ENCODE measurements at places on chromosomes 5 and 9. TPM values are rescaled to one million over a fixed set of nuclear protein-coding genes. Genes with fewer than 3 reads are reported as not detected.

- no peaks in the 10 kb centered on the region for H3K36me3 ChIP-seq
- no peak for DNase-seq
- H3K4me1 ChIP-seq, result no peaks in the 10 kb centered on the region
- H3K27ac ChIP-seq, result no peak overlapping the region
Observed at GRCh38 chr9:110536822-110537221, 42.7 kb downstream of the SVEP1 start.

- H3K4me3 ChIP-seq, result no peak overlapping the region
- no peaks in the 10 kb centered on the region for H3K36me3 ChIP-seq
- no peak for DNase-seq
- H3K27me3 ChIP-seq, result no peaks in the 10 kb centered on the region
- peaks cover 52% of the 10 kb centered on the region for H3K4me1 ChIP-seq
Observed at GRCh38 chr5:107383414-107383813, 287.3 kb downstream of the EFNA5 start.

DNA sequence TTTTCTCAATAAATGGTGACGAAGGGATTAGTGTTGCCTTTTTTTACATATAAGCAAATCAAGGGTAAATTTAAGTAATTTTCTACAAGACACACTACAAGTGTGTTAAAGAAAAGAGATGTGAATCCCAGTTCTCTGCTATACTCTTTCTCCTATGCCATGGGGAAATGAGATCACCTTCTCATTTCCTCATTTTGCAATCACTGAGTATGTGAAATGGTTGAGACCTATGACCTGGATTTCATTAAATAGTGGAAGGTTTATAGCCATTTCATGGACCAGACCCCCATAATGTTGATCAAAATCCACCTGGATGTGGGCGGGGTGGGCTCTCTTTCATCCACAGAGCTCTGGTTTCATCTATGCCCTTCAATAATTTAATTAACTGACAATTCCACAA, 66.9 kb upstream of the SLIT3 start:
- H3K27ac ChIP-seq, result no peak overlapping the region
- no peak overlapping the region for H3K4me3 ChIP-seq
- H3K4me1 ChIP-seq, result peaks cover 6% of the 10 kb centered on the region
- DNase-seq, result no peak

The DRD1 gene
- 10.0 TPM for total RNA-seq

The PRDM12 gene
- not detected for total RNA-seq

DNA sequence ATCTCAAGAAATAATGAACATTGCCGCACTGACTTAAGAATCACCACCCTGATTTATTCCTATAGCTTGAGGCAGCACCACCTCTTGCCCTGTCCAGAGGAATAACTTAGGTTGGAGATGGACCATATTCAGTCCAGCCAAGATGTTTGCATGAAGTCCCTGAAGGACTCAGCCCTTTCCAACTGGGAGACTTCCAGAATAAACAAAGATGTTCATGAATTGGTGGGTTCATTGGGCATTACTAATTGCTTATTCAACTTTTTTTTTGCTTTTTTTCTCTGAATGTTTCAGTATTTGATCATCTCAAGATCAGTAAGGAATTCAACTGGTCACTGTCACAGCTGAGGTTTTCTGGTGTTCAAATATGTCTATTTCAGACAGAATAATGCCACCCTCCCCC, 470.6 kb downstream of the CCDC171 start:
- H3K4me3 ChIP-seq, result no peak overlapping the region
- peaks cover 24% of the 10 kb centered on the region for H3K4me1 ChIP-seq
- H3K36me3 ChIP-seq, result no peaks in the 10 kb centered on the region
- no peak overlapping the region for H3K27ac ChIP-seq
- no peak for DNase-seq

DNA sequence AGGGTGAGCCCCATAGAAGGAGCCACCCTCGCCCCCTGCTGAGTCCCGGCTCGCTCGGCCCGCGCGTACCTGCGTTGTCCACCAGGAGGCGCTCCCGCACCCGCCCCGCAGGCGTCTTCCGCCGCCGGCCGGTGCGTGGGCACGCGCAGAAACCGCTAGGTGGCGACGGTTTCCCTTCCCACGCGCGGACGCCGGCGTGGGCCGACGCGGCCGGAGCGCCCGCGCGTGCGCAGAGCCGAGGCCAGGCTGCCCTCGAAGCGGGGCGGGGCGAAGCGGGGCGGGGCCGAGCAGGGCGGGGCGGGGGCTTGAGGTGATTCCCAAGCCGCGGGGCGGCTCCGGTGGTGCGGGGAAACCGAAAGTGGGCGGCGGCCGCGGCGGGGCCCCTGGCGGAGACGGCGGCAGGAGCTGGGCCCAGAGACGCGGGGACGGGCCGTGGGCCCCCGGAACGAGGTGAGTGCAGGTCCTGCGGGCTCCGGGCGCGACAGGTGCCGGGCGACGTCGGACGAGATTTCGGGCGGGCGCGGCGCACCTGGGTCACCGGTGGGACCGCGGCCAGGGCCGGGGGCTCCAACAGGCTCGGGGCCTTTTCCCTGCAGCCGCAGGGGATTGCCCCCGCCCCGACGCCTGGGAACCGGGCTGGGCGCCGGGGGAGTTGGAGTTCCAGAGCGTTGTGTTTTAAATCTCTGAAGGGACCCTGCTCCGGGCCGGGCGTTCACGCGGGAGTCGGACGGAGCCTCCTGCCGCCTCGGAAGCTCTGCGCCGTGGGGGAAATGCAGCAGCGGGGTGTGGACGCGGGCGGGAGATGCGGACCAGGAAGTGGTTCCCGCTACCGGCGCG, at the start of gene TDRD7:
TDRD7 (plus strand) TSS at position 308 of the 837 bp plus-strand sequence. CDS start 16,370 bp downstream, outside the sequence.
- H3K27me3 ChIP-seq, result 0 out of 2 replicates have a peak, but pooled peaks cover 11% of the 10 kb centered on the region
- no peak within 1 kb of the TSS for H3K27ac ChIP-seq
- peaks cover 4% of the 10 kb centered on the region for H3K36me3 ChIP-seq
- H3K4me3 ChIP-seq, result peak within 1 kb of the TSS; percentile 92

DNA sequence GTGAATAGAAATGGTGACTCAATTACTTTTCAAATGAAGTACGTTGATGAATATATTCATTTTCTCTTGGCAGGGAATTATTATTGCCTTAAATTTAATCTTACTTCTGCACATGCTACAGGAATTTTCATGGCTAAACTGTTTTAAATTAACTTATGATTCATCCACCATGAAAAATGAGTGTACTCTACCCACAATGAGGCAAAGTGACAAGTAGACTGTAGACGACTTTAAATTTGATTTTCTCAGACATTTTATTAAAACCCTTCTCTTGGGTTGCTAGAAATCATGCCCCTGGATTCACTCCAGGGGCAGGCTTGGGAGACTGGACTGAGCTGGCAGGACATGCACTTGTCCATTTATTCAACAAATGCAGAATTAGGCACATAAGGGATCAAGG, 23.5 kb upstream of the ERAP2 start:
- H3K4me3 ChIP-seq, result no peak overlapping the region
- H3K36me3 ChIP-seq, result no peaks in the 10 kb centered on the region
- H3K27me3 ChIP-seq, result no peaks in the 10 kb centered on the region
- H3K4me1 ChIP-seq, result no peaks in the 10 kb centered on the region
- no peak for DNase-seq
- H3K27ac ChIP-seq, result no peak overlapping the region

The DDX4 gene
- not detected for total RNA-seq

GRCh38 chr5:175724314-175725275, 66.7 kb downstream of the HRH2 start:
- H3K27me3 ChIP-seq, result no peaks in the 10 kb centered on the region
- H3K36me3 ChIP-seq, result no peaks in the 10 kb centered on the region
- H3K4me3 ChIP-seq, result no peak overlapping the region
- DNase-seq, result no peak
- H3K4me1 ChIP-seq, result no peaks in the 10 kb centered on the region

GRCh38 chr5:169080448-169080911, 220.5 kb downstream of the SLIT3 start:
- no peak overlapping the region for H3K27ac ChIP-seq
- H3K4me3 ChIP-seq, result no peak overlapping the region
- no peaks in the 10 kb centered on the region for H3K36me3 ChIP-seq
- no peaks in the 10 kb centered on the region for H3K27me3 ChIP-seq

DNA sequence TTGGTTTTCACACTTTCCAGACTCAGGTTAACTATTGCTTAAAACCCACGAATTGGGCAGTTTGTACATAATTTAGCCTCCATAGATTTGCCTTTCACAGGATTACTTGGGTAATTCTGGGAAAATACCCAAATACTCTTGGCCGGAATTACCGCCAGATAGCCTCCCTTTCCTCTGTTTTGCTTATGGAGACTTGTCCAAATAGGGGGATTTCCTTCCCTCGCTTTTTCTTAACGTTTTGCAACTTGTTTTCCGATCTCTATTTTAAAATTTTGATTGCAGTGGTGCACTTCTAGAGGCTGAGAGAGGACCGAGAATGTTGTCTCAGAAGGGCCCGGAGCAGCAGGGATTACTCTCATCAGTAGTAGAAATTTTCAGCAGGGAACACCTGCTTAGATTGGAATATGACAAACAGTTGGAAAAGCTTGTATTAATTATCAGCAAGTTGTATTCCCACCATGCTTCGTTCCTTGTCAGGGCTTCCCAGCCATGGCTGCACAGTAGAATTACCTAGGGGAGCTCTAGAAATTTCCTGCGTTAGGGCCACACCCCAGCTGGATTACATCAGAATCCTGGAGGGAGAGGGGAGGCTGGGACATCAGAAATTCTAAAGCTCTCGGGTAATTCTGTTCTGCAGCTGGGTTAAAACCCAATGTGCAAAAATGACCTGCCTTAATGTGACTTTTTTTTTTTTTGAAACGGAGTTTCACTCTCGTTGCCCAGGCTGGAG, 329.1 kb downstream of the SH3GL2 start:
- no peak overlapping the region for H3K4me3 ChIP-seq
- DNase-seq, result no peak
- no peaks in the 10 kb centered on the region for H3K36me3 ChIP-seq
- no peaks in the 10 kb centered on the region for H3K4me1 ChIP-seq

- H3K27ac ChIP-seq, result no peak overlapping the region
- H3K36me3 ChIP-seq, result no peaks in the 10 kb centered on the region
- peaks cover 27% of the 10 kb centered on the region for H3K4me1 ChIP-seq
- no peak overlapping the region for H3K4me3 ChIP-seq
- H3K27me3 ChIP-seq, result no peaks in the 10 kb centered on the region
- DNase-seq, result no peak
Observed at GRCh38 chr5:93053825-93054224, 527.2 kb downstream of the NR2F1-AS1 start.

The ITGA1 gene
- total RNA-seq, result 27.4 TPM

The BARX1 gene
- not detected for total RNA-seq

The MTX3 gene
- total RNA-seq, result 16.3 TPM
